ENCODE measurements at places on chromosomes 3 and 15.

- no peak for DNase-seq
Observed at GRCh38 chr15:38304481-38304880, 51.8 kb downstream of the SPRED1 start.

DNA sequence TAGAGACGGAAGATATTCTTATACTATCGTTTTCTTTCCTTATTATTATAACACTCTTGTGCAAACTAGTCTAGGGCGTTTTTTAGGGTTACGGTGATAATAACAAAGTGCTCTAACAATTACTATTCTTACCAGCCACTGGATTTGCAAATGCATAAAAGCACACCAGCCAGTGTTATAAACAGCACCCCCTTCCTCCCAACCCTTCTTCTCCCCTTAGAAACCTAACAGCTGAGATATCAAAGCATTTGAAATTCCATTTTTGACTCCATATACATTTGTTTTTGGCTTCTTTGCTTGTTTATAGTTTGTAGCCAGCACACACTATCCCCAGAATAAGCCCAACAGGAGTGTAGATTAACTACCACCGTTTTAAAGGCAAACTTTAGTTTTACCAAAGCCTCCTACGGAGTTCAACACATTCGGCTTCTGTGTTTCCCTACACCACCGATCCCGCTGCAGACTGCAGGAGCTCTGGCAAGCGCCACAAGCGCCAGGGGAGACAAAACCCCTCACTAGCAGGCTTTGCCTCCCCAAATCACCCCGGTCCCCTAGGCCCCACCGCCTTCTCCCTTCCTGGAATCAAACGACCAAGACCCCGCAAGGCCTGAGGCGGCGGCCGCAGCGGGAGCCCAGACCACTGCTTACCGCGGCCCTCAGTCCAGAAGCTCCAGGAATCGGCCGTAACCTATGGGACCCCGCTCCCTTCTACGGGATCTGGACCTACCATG is 461 bp downstream of the COPB2 start:
- no peak for DNase-seq

DNA sequence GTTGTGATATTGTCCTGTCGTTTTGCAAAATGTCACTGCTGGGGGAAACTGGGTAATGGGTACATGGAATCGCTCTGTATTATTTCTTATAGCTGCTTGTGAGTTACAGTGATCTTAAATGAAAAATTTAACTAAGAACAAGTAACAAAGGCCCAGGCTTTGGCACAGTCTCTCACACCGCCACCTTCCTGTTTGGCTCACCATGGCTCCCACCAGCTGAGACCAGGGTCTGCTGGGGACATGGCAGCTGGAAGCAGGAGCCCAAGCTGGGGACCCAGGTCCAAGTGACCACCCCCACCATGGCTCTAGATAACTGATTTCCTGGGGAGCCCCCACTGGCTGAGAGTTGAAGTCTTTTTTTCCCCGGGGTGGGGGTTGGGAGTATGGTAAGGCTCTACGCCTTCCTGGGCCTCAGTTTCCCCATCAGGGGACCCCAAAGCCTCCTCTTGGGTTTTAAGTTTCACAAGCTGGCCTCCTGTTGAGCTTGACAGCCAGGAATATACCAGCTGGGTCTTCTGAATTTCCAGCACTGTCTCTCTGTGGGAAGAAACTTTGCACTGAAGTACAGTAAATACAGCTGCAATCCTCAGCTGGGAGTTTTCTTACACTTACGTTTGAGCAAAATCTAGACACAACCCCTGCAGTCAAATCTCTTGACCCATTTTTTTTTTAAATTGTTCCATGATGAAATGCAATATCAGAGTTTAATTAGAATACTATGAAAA is 26.1 kb downstream of the ABTB1 start:
- no peak for DNase-seq

DNA sequence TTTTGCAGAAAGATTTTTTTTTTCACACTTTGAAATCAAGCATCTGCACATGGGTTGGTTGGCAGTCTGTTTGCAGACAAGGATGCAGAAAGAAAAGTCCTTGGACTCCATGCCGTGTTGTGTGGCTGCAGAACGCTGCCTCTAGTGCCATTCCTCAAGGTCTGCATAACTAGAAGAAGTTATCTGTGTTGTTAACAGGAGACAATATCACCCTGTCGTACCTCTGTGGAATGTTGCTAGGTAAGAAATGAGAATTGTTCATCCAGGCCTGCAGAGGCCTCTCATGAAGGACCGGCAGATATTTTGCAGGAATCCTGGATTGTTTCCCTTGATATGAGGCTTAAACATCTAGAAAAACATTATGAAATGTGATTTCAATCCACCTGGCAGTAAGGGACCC is 58.5 kb upstream of the PPARG start:
- no peak for DNase-seq

GRCh38 chr15:92098869-92099268 is 245.4 kb downstream of the SLCO3A1 start:
- DNase-seq: no peak

DNA sequence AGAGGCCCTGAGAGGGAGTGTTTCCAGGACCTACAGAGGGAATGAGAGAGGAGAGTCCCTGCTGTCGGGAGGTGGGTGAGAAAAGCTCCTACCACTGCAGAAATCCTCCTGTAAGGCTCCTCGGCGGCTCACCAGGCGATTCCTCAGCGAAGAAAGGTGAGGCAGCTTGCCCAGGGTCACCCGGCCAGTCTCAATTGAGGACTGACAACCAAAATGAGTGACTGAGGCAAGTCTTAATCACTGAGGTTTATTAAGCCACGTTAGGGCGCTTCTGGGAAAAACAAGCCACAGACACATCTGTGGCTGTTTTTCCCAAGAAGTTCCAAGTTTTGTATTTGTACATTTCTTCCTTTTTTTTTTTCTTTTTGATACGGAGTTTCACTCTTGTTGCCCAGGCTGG is 48.5 kb downstream of the ZDHHC19 start:
- no peak for DNase-seq

DNA sequence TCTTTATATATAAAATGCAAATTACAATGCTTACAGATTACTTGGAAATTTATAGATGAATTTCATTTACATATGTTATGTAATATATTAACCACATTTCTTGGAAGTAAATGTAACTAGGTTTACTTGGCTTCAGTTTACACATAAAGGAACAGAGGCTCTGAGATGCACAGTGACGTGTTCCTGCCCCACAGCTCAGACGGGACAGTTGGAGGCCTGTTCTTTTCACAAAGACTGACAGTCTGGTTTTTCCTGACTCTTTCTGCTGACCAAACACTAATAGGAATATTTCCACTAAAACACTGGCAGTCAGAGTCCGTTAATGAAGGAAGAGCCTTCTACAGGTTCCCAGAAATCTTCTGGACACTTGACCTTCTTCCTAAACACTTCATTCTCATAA is 336.1 kb downstream of the MFSD1 start:
- no peak for DNase-seq

GRCh38 chr3:124513610-124513997 is 216.6 kb upstream of the UMPS start:
- no peak for DNase-seq

DNA sequence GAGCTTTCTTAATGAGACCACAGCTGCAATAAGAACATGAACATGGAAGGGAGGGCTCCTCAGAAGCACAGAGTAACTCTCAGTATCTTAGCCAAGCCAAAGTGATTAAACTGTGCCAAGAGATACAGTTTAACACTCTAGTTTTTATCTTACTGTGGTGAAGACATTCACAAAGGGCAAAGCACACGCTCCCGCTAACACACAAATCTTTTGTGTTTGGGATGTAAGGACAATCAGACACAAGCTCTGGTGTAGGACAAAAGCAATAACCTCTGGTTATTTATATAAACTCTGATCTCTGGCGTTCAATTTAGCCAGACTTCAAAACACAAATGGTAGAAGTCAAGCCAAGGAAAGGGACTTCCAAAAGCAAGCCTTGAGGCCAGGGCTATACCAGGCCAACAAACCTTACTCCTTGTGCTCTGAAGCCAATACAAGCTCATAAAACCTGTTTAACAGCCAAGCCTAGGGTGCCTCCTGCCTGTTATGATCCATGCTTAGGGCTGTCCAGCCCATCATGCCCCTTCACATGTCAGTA is 27.8 kb downstream of the DPH3 start:
- DNase-seq: no peak

GRCh38 chr15:100265641-100266035 is 76.1 kb downstream of the ADAMTS17 start:
- no peak for DNase-seq

- DNase-seq: peak; percentile 53
Observed at GRCh38 chr3:16600780-16601536, 4.3 kb downstream of the DAZL start.

DNA sequence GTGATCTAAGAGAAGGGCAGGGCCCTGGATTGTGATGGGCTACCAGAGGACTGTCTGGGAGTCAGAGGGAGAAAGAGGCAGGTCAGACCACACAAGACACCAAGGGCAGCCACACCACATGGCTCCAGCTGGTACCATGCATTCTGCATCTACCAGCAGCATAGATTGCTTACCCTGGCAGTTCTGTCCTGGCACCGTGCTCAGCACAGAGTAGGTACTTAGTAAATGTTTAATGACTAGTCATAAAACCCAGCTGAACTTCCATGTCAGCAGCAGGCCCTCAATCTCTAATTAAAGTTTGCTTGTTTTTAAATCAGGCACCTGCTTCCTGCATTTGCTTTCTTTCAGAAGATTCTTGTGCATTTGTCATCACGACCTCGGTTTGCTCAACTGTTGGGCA is 77.3 kb upstream of the ATP2B2 start:
- no peak for DNase-seq

DNA sequence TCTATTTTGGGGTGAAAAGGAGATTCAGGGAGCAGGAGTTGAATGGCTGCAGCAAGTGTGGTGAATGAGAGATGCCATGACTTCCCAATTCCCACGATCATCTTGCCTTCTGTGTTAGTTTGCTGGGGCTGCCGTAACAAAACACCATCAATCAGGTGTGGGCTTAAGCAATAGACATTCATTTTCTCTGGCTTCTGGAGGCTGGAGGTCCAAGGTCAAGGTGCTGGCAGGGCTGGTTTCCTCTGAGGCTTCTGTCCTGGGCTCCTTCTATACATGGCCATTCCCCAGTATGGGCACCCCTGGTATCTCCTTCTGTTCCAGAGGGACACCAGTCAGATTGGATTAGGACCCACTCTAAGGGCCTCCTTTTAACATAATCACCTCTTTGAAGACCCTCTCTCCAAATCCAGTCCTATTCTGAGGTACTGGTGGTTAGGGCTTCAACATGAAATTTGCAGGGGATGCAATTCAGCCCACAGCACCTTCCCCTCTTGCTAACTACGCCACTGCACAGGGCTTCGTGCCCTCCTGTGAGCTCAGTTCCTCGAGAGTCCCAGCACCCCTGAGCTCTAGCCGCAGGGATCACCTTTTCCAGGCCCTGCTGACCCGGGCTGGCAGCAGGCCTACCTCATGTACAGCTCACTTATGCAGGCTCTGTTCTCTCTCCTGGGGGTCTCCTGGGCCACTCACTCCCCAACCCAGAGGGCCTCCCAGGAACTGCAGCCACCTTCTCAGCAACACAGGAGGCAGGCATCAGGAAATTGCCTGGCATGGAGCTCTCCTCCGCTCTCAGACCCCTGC is 37.3 kb upstream of the SLC6A11 start:
- no peak for DNase-seq

DNA sequence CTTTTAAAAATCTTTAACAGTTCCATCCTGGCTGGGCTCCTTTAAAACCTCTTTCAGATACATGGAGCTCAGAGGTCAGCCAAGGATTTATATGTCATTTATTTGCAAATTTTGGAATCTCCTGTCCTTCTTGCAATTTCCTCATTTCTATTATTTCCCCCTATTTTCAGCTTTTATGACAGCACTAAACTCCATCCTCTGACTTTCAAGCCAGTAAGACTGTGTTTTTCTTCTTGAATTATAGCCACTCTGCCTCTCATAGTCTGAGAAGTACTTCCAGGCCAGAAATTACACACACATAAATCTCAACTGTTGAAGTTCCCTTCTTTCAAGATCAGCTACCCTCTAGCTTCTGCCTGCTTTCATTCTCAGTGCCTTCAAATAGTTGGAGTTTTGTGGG is 73.2 kb downstream of the IQCH start:
- no peak for DNase-seq

DNA sequence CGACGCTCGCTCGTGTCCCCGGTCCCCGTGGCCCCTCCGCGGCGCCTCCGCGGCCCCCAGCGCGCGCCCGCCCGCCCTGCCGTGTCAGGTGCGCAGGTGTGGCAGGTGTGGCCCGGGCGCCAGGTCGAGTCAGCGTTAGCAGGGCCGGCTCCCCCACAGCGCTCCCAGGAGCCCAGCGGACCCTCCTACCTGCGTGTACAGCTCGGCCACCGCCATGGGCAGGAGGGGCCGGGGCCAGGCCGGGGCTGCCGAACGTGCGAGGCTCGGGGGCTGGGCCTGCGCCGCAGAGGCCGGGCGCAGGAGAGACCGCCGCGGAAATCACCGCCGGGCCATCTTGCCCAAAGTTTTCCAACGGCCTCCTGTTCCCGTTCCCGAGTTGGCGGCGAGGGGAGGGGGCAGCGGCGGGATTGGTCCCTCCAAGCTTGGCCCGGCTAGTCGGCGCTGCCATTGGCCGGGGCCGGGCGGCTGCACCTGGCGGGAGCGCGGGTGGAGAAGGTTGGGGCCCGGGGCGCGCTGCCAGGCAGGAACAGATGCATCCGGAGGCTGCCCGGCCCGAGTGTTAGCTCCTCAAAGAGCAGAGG is at the start of gene MYO5C:
Gene MYO5C, minus strand, starts transcription at position 384 of the 581 bp plus-strand sequence. Its CDS starts 168 bp downstream, at position 216.
- DNase-seq: no peak

- DNase-seq: no peak
Observed at GRCh38 chr3:58840949-58841348, 174.4 kb upstream of the FAM3D start.

- no peak for DNase-seq
Observed at GRCh38 chr3:24355806-24356205, 138.8 kb downstream of the THRB start.

- DNase-seq: no peak
Observed at GRCh38 chr15:68210409-68210756, 5.3 kb upstream of the CALML4 start.

GRCh38 chr3:4581920-4582611 is 88.9 kb downstream of the ITPR1 start:
- no peak for DNase-seq

DNA sequence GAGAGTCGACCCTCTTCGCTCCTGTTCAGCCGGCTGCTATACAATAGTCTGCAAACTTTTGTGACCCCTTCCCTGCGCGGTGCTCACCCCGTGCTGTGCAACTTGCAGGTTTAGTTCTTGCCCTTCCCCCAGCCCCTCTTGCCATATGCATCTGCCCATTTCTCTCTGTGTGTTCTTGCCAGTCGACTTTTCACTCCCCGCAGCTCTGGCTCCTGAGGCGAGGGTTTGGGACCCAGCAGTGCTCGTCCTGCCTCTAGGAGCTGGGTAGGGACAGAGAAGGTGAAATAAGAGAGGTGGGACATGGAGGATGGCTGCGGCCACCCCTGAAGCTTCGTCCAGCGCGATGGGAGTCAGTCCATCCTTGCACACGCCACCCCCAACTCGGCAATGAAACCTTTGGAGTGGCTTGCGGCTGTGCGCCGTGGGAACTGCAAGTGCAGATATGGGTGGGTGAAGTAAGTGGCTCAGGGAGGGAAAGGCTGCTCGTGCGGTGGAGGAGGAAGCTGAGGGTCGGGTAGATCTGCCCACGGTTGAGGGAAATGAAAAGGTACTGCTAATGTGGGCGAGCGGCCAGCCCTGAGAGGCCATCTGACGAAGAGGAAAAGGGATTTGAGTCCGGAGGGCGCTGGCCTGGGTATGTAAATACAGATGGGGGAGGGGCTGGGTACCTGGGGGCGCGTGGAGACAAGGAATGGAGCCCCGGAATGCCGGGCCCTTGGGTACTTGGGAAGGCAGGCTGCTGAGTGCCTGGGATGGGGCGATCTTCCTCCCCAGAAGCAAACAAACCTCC is 1.0 kb downstream of the LRRC3B start:
- DNase-seq: no peak

- DNase-seq: no peak
Observed at GRCh38 chr3:46900007-46900292, 22.4 kb downstream of the PTH1R start.
